ENCODE measurements at places on chromosomes 5 and 9. TPM values are rescaled to one million over a fixed set of nuclear protein-coding genes. Genes with fewer than 3 reads are reported as not detected.

GRCh38 chr9:126984969-126985368 is 70.4 kb downstream of the RALGPS1 start:
- DNase-seq, result no peak
- H3K36me3 ChIP-seq, result peaks cover 6% of the 10 kb centered on the region
- no peaks in the 10 kb centered on the region for H3K27me3 ChIP-seq
- no peak overlapping the region for H3K4me3 ChIP-seq
- H3K27ac ChIP-seq, result no peak overlapping the region

Gene DAB2
- 9.5 TPM for total RNA-seq

GRCh38 chr9:133534346-133535291 is at the start of gene ADAMTSL2:
Gene ADAMTSL2 (plus strand): TSS chr9:133534704. CDS start chr9:133536713, 2,009 bp downstream.
- H3K4me1 ChIP-seq, result peaks cover 12% of the 10 kb centered on the region
- H3K27me3 ChIP-seq, result peaks cover 15% of the 10 kb centered on the region
- H3K27ac ChIP-seq, result no peak within 1 kb of the TSS
- peak within 1 kb of the TSS; percentile 28 for H3K4me3 ChIP-seq
- H3K36me3 ChIP-seq, result no peaks in the 10 kb centered on the region

DNA sequence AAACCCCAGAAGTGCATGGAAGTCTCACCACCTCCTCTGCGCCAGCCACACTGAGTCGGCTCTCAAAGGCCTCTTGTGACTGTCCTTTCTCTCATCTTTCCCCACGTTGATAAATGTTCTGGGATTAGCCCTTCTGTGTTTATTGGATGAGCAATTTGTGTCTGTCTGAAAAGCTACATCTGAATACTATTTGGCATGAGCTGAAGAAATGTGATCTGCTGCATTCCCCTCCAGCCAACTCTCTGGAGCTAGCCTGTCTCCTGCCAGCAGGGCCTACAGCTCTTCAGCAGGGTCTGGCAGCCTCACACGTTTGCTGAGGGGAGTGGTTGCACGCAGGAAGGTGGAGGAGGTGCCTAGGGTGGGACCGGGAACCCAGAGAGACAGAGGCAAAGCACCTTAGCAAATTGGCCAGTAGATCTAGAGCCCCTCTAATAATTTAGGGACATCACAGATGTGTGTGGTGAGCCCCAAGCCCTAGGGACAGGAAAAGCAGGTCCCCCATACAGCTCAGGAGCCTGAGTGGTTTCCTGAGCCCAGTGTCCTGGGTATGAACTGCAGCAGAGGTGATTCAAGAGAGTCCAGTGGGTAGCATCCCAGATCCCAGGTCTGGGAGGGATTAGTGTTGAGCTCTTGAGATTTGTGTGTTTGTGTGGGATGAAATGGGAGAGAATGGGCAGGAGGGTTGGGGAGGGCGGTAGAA is 20.5 kb upstream of the B4GALT1 start:
- peaks cover 12% of the 10 kb centered on the region for H3K4me1 ChIP-seq
- no peak overlapping the region for H3K4me3 ChIP-seq
- DNase-seq, result no peak
- no peaks in the 10 kb centered on the region for H3K36me3 ChIP-seq
- H3K27ac ChIP-seq, result no peak overlapping the region

DNA sequence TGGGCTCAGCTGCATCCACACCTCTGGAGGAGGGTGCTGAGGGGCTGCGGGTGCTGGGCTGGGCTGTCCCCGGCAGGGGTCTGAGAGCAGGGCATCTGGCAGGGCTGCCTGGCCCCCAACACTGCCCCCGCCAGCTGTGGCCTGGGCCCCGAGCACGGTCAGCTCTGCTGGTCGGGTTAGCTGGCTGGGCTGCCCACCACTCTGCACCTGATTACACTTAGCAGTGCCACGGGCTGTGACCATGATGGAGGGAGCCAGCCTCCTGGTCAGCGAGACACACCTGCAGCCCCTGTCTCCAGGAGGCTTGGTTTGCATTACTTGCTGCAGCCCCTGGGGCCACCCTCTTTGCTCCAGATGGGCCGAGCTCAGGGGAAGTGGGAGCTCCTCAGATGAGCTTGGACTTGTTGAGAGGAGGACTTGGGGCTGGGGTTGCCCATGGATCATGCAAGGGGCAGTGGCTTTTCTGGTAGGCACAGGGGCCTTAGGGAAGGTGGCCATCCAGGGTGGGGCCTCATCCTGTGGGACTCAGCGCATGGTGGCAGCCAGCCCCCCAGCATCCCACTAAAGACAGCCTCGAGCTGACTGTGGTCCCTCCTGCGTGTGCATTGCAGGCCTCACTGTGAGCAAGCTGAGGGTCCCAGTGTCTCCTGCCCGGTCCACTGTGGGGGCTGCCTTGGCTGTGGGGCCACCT is 132.0 kb upstream of the FAM120A start:
- no peak overlapping the region for H3K27ac ChIP-seq
- no peaks in the 10 kb centered on the region for H3K4me1 ChIP-seq
- H3K27me3 ChIP-seq, result no peaks in the 10 kb centered on the region
- no peak for DNase-seq

DNA sequence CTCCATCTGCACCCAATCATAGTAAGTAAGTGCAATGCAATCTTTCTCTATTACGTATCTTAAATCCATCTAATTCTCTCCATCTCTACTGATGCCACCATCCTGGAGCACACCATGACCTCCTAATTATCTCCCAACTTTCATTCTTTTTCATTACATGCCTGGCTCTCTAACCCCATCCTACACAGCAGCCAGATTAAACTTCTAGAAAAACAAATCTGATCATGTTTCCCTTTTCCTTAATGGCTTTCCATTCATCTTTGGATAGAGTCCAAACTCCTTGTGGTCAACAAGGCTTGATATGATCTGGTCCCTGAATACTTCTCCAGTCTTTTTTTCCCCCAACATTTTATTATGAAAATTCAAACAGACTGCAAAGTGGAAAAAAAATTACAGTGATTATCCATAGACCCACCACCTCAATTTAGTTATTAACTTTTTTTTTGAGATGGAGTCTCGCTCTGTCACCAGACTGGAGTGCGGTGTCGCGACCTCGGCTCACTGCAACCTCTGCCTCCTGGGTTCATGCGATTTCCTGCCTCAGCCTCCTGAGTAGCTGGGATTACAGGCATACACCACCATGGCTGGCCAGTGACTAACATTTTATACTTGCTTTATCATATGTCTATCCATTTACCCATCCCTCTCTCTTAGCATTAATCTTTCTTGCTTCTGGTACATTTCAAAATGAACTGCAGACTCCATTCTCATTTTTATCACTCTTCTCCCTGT is 5.2 kb downstream of the PPP2R2B start:
- no peak overlapping the region for H3K4me3 ChIP-seq
- H3K36me3 ChIP-seq, result no peaks in the 10 kb centered on the region
- DNase-seq, result no peak
- no peak overlapping the region for H3K27ac ChIP-seq

Gene CDKN2B-AS1
- 0.21 TPM for total RNA-seq

Gene TRPM6
- not detected for total RNA-seq
